ENCODE measurements at places on chromosomes 11 and 22.
A peak's percentile ranks its signal among the peaks of the same experiment; 100 is the strongest.

- DNase-seq = no peak
Observed at GRCh38 chr11:75891947-75892739, 77.1 kb downstream of the UVRAG start.

DNA sequence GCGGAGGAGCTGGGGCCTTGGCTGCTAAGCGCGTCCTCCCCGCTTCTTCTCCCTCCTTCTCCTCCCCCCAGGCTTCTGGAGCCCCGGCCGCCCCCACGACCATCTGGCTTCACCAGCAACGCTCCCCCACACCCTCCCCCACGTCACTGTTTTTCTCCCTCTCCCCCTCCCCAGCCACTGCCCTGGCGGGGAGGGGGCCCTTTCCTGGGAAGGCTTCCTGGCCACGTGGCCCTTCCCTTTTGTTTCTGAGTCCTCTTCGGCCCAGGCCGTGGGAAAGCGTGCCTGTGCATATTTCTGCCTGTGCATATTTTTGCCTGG, 27.7 kb downstream of the RTN4R start:
- no peak for DNase-seq

- DNase-seq = peak; percentile 22
Observed at GRCh38 chr11:26331911-26332571, at the start of gene ANO3. Gene ANO3 (plus strand): TSS chr11:26332130. CDS start chr11:26332276, 146 bp downstream.

DNA sequence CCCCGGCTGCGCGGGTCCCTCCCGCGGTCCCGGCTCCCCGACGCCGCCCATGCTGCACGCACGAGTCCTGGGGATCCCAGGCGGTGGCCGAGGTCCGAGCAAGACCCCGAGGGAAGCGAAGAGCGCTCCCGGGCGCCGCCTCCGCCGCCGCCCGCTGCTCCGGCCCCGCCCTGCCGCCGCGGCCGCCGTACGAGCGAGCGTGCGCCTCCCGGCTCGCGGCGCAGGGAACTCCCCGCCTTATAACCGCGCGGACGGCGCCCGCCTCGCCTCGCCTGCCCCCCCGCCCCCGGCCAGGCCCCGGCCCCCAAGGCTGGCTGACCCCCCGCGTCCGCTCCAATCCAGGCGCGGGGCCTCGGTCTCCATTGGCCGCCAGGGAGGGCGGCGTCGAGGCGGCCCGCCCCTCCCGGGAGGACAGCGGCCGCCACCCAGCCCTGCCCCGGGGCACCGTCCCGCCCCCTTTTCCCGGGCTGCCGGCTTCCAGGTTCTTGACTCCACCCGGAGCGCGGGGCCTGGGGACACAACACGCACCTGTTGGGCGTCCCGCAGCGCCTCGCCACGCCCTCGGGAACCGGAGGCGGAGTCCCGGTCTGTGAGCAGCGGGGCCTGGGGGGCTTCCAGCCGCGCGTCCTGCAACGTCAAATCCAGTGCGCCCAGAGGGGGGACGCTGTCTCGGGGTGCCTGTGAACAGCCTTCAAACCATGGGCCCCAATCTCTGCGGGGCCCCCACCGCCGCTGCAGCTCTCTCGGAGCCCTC, at the start of gene FADS3:
Gene FADS3, minus strand, starts transcription at position 215 of the 754 bp plus-strand sequence. Its CDS starts 164 bp downstream, at position 51.
- DNase-seq = peak; percentile 42

DNA sequence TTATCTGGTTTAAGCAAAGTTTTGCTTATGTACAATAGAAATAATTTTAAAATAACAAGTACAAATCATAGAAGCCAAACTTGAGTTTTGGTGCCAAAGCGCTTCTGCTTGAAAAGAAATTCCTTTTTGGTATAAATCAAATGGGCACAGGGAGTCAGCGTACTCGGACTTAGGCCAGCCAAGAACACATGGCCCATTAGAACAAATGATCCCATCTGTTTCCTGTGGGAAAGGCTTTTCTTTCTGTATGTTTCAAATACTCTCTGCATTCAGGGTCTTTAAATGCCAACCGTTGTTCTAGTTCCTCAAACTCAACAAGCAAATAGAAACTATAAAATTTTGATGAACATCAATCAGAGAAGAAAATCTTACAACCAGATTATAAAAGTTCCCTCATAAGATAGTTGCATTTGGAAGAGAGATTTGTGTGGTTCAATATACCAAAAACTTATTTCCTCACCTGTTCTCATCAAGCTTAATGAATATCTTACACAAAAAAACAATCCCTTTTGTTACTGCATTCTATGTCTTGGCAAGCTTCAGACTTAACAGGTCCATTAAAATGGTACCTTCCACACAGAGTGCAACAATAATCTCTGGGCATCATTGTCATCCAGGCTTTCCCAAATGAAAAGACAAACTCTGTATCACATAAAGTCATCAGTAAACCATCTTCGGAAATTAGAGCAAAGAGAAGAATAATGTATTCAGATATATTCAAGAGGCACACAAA, 739.8 kb upstream of the API5 start:
- no peak for DNase-seq

DNA sequence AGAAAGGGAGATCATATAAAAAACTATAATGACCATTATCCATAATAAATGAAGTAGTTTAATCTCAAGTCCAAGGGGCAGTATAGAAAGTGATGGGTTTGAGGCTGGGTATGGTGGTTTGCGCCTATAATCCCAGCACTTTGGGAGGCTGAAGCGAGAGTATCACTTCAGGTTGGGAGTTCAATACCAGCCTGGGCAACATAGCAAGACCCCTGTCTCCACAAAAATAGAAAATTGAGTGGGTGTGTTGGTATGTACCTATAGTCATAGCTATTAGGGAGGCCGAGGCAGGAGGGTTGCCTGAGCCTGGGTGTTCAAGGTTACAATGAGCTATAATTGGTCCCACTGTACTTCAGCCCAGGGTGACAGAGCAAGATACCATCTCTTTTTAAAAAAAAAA, 23.9 kb downstream of the MED17 start:
- DNase-seq = no peak

DNA sequence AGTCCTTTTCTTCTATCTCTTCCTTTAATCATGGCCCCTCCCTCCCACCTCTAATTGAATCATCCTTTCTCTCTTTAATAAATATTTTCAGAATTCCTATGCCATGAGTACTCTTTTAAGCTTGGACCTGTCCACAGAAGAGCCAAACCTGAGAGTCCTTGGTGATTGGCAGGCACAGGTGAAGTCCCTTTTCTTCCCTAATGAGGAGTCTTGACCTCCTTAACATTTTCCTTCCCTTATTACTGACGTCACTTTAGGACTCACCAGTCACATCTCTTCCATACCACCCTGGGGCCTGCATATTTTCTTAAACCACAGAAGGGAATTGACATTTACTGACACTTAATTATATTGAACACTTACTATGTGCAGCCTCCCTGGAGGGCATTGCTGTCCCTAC, 41.0 kb upstream of the RASSF10 start:
- no peak for DNase-seq
